ENCODE measurements at places on chromosomes 2 and 18.
A peak's percentile ranks its signal among the peaks of the same experiment; 100 is the strongest.

DNA sequence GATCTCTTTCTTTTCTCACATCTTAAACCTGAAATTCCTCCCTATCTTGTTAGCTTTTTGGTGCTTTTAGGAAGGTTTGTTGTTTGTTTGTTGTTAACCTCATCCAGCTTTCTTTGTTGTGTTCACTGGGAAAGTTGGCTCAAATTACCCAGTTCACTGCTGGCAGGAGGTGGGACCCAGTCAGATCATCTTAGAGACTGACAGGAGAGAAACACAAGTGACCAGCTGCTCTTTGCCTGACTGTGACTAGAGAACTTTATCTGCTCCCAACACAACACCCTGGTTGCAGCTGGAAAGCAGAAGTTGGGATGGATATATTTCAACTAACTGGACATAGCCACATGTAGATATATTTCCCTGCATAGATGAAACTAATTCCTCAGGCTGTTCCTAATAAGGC lies 10.0 kb downstream of the MAPK4 start:
- DNase-seq = no peak

GRCh38 chr2:150586858-150587257 lies 99.4 kb upstream of the RND3 start:
- DNase-seq = no peak

GRCh38 chr2:171346723-171347557 lies 86.8 kb downstream of the METTL8 start:
- no peak for DNase-seq

GRCh38 chr2:207711750-207712530 lies 500 bp downstream of the CCNYL1 start:
- DNase-seq = peak; percentile 39

DNA sequence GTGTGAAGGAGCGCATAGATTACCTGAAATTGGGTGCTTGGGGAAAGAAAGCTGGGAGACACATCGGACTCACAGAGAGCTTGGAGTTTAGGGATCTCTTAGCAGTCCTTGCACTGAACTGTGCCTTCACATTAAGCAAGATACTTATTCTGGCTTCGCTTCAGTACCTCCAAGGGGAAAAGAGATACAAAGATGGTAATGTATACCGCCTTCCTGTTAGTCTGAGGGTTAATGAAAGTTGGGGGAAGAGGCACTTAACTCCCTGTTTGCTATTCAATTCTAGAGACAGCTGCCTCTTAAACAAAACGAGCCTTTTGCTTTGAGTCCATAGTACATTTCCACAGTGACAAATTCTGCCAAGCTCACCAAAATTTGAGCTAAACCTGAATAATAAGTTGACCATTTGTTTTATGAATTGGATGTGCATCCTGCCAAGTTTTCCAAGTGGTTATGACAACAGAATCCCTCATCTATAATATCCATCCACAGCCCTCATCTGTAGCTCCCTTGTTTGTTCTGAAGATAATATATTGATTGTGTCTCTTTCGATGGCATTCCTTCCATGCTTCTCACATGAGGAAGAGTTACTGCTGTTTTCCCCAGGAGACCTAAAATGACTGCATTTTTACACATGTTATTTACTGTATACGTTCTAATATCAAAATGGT lies 287.1 kb upstream of the ATP5MC3 start:
- DNase-seq = no peak

DNA sequence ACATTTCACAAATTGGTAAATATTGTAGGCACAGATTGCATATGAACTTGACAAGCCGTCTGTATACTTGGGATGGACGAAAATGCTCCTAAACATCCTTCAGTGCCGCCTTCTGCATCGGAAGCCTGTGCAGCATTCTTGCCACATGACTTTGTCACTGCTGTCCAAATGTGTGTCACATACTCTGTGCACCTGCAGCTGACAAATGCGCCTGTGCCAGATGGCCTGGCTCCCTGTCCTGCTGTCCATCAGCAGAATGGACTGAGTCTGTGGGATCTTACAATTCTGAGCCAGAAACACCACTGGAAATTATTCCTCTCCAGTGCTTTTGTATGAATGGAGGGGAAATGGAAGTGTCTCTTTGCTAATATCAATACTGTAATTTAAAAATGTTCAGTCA lies 89.9 kb downstream of the DCDC2C start:
- DNase-seq = no peak

- DNase-seq = no peak
Measured at GRCh38 chr18:6921571-6921970, 192.1 kb downstream of the ARHGAP28 start.

- DNase-seq = no peak
Measured at GRCh38 chr2:33498291-33498956, 22.0 kb downstream of the RASGRP3 start.

GRCh38 chr18:22983175-22983574 lies 50.0 kb downstream of the RBBP8 start:
- no peak for DNase-seq

DNA sequence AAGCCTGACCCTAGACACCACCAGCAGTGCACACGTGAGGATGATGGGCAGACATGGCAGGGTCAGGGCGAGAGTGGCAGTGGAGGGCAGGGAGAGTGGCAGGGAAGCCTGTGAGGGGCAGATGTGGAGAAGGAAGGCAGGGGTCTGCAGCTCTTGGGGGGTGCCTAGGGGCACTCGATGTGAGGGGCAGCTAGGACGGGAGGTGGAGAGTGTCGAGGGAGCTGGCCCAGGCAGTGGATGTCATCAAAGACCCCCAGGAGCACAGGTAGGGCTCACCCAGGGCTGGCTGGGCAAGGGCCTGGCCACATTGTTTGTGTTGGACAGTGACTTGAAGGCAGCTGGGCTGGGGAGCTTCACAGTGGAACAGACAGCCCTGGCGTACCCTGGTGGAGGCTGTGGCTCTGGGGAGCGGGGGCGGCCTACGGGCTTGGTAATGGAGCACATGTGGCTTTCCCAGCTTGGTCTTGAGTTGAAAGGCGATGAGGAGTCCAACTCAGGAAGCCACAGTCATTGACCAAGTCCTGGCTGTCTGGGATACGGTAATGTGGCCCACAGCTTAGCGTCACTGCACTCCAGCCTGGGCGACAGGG lies 87.1 kb downstream of the RTP5 start:
- no peak for DNase-seq

GRCh38 chr2:46360303-46360702 lies 63.1 kb downstream of the EPAS1 start:
- no peak for DNase-seq

GRCh38 chr2:8438476-8438875 lies 243.4 kb upstream of the ID2 start:
- no peak for DNase-seq

DNA sequence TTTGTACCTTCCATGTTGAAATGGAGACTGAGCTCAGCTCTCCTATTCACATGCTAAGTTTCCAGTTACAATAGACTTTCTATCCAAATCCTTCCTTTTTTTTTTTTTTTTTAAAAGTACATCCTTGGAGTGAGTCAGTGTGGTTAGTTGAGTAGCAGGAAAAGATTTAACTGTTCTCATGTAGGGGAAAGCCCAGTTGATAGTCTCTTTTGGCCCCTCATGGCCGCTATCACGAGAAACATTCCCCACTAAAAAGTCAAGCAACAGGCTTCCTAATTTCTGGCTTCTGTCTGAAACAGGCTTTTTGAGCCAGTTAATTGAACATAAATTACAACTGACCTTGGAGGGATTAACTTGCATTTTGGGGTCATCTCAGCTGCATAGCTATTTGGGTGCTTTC lies 161.3 kb downstream of the MEIS1 start:
- no peak for DNase-seq

- DNase-seq = no peak
Measured at GRCh38 chr2:200159357-200159707, 147.2 kb upstream of the SPATS2L start.

- DNase-seq = no peak
Measured at GRCh38 chr2:203578759-203579643, 43.9 kb upstream of the RAPH1 start.

GRCh38 chr2:150429384-150429961 lies 58.0 kb downstream of the RND3 start:
- no peak for DNase-seq

DNA sequence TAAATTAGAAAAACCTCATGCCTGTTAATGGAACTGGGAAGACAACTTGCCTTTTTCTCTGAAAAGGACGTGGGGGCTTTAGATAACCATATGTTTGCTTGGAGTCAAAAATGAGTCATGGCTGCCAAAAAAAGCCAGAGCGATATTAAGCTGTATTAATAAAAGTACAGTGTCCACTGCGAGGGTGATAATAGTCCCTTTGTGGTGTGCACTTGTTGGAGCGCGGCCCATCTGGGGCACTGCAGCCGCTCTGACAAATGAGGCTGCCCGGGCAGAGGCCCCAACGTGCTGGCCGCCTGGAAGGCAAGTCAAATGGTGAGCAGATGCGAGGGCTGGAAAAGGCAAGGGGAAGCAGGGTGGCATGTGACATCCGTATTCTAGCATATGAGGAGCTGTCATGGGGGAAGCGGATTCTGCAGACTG lies 103.3 kb upstream of the NCK2 start:
- DNase-seq = no peak

DNA sequence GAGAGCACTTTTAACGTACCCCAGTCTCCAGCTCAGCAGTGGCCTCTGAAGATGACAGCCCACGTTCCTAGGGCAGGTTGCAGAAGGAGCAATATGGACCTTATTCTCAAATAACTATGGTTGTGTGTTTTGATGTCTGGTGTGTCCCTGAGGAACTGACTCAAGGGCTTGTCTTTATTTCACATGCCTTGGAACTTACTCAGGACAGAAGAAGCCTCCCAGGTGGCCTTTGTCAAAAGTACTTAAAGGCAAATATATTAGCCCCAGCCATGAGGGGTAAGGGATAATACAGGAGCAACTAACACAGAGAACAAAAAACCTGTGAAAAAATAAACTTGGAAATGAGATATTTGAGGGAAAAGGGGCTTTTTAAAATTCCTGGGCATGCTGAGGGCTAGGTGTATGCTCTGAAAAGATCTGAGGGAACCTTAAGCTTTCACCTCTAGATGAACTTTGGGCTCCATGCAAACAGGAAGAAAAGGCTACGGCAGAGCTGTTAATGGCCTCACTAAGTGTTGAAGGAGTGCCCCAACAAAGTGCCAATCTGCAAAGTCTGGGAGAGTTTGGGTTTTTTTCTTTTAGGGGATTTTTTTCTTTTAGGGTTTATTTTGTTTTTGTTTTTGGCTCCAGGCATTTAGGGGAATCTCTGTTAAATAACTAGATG lies 40.3 kb downstream of the SRBD1 start:
- DNase-seq = no peak

DNA sequence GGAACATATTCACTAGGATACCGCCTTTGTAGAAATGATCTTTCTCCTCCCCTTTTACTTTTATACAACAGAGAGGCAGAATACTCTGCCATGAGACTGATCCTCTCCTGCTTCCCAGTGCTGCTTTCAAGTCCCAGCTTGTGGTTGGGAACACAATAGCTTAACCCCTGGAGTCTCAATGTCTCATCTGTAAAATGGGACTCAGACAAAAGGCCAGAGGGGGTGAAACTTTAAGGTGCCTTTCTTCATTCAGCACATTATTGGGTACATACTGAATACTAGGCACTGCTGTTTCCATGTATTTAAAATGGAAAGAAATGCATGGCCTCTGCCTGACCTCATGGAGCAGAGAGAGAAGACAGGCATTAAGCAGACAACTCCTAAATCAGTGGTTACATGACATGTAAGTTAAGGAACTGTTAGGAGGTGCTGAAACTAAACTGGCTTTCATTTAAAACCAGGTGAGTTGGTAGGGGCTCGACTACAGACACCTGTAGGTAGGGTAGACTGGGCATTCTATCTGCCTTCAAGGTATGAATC lies 53.8 kb downstream of the MAP4K4 start:
- DNase-seq = no peak

DNA sequence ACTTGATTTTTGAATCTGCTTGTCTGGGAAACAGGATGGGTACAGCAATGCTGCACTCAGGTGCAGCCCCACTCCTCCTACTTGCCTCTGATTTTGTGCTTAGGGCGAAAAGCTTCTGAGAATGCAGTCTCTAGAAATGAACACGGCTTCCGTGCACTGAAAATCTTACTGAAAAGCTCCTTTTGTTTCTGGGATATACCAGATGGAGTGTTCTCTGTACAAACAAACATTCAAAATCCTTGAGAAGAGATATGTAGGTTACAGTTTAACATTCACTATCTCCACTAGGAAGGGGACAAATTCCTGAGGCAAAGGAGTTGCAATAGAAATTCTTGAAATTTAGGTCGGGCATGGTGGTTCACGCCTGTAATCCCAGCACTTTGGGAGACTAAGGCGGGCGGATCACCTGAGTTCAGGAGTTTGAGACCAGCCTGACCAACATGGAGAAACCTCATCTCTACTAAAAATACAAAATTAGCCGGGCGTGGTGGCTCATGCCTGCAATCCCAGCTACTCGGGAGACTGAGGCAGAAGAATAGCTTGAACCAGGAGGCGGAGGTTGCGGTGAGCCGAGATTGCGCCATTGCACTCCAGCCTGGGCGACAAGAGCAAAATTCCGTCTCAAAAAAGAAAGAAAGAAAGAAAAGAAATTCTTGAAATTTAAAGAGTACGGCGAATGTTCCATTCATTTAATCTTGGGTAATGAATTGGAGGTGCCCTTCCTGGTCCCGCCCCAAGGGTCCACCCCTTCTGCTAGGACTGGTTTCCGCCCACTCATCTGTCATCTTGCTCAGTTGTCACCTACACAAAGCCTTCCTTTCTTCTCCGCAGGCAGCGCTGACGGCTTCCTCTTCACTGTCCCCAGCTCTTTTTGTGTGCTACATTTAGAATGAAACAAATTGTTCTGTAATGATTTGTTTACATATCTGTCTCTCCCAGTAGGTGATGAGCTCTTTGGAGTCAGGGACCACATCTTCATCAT lies 92.4 kb downstream of the SOCS6 start:
- DNase-seq = no peak

DNA sequence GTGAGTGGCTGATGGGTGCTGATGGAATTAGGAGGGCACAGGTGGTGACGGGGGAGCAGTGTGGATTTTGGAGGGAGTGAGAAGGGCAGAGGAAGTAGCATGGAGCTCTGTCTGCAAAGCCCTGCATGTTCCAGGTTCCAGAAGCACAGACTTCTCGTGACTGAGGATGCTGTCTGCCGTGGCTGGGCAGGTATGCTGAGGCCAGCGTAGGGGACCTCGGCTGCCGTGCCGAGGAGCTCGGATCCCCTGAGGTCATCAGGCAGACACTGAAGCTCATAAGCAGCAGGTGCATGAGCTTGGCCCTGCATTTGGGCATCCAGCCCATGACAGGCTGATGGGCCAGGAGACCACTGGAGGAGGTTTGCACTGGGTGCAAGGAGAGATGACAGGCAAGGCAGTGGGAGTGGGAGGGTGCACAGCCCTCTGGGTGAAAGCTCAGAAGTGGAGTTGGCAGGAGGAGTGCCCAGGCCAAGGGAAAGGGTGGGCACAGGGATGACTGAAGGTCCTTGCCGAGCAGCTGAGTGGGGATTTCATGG lies 215.3 kb downstream of the SH3RF3 start:
- DNase-seq = no peak

All from activated T-helper 1 cell treated with Interleukin-2 at 50 U/mL for 16 hours (primary cell).